ENCODE measurements at places on chromosomes 12 and 14. TPM values are rescaled to one million over a fixed set of nuclear protein-coding genes. Genes with fewer than 3 reads are reported as not detected.

DNA sequence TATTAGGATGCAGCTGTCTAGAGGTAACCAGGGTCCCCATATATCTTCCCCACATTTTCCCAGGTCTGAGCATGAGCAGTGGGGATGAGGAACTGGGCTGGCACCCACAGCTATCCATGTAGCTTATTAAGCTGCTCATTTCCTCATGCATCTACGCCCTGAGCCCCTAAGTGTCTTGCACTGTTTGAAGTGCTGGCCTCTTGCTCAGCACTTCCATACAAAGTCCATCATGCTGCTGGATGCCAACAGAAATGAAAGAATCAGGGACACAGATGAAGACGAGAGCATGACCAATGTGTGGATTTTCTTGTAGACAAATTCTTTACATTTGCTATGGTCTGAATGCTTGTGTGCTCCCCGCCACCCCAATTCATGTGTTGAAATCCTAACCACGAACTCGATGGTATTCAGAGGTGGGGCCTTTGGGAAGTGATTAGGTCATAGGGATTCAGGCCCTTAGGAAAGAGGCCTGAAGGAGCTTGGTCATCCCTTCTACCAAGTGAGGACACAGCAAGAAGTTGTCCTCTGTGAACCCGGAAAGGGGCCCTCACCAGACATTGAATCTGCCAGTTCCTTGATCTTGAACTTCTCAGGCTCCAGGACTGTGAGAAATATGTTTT is 54.5 kb downstream of the C12orf75 start:
- DNase-seq = no peak

- no peak for DNase-seq
Measured at GRCh38 chr12:69131077-69131476, 108.3 kb upstream of the CPSF6 start.

DNA sequence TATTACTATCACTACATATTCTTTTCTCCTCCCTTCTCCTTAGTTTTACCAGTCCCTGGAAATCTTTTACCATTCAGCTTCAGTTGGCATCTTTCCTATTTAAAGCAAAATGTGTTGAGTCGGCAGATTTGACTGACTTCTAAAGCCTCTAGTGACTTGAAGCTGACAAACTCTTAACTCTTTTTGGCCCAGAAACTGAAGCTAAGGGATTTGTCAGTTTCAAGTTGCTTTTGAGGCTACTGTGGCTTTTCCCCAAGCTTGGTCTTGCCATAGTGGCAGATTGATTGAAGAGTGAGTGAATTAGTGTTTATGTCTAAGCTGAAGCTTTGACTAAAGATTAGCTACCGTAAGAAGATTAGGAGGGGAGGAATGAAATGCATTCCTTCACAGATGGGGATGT is 104.0 kb downstream of the ETNK1 start:
- no peak for DNase-seq

GRCh38 chr14:26163761-26164160 is 434.1 kb downstream of the NOVA1 start:
- no peak for DNase-seq

GRCh38 chr14:23454445-23454856 is 15.1 kb upstream of the NGDN start:
- no peak for DNase-seq

DNA sequence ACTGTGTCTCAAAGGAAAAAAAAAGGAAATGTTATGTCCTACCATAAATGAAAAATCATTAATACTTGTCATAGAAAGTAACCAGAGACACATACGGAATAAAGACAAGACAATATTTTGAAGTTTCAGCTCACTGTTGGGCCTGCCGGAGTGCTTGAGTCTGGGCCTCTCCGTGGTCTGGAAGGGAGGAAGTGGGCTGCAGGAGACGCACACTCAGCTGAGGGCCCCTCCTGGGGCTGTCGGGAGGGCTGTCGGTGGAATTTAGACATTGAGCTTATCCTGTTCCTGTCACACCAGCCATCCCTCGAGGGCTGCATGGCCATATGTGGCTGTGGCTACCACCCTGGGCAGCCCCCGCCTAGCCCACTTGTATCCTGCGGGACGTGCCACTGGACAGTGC is 80.6 kb downstream of the DDX51 start:
- no peak for DNase-seq

- DNase-seq = peak; percentile 52
Measured at GRCh38 chr12:57604454-57604991, at the start of gene DTX3. DTX3 (plus strand) TSS chr12:57604824; CDS start chr12:57606518, 1,694 bp downstream.

- DNase-seq = peak; percentile 13
Measured at GRCh38 chr14:25518364-25518763, 468.4 kb upstream of the STXBP6 start.

GRCh38 chr12:79388011-79388410 is 302.8 kb downstream of the PAWR start:
- DNase-seq = no peak

DNA sequence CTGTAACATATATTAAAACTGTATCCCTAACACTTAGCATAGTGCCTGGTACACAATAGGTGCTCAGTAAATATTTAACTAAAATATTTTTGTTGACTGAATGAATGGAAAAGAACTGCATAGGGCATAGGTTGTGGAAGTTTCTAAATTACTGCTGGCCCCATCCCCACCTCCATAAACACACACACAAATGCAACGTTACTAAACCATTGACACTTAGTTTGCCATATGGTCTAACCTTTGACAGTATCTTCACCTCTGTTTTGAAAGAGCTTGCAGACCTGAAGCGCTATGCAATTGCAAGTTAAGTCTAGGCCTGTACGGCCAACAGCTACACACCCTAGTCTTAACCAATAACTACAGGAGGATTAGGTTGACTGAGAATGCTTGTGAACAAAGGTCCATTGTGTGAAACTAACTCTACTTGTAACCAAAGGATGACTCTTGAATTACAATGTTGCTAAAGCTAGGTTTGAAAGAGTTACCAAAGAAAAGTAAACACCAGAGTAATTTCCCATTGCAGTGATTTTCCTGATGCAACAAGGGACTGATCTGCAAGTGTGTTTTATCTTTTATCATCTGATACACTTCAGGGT is 924 bp upstream of the MANSC1 start:
- no peak for DNase-seq

GRCh38 chr14:33612197-33612505 is 338.7 kb downstream of the EGLN3 start:
- DNase-seq = no peak

GRCh38 chr14:43898687-43899086 is 608.4 kb downstream of the FSCB start:
- DNase-seq = no peak

DNA sequence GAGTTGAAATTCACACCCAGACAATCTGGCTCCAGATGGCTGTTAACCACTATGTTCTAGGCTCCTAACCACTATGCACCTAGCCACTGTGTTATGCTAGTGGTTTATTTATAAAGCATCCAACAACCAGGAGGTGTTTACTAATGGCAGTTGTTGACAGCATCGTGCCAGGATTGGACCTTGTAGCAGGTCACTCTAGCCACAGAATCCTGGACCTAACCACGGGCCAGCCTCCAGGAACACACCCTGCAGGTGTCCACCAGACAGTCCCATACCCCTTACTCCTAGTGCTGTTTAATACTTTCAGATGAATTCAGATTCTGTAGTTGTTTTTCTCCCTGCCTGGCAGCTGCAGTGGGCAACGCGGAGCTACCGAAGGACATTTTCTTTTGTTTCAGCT is 109.4 kb upstream of the MYL2 start:
- no peak for DNase-seq

DNA sequence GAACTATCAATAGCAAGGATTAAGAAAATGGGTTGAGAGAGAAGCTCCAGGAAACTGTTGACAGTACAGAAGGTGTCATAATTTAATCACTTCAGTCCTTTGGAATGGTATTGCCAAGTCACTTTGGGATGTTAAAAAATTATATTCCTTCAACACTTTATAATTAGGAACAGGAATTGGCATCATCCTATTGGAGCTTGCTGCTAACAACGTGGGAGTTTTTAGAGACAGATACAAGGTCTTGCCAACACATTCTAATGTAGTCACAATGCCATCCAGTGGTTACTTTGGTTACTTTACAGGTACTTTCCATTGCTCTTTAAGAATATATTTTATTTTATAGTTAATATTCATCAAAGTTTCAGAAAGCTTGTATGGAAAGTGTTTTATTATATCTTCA is 310.1 kb downstream of the SYT1 start:
- DNase-seq = no peak

- no peak for DNase-seq
Measured at GRCh38 chr12:24770821-24771220, 178.1 kb downstream of the BCAT1 start.

DNA sequence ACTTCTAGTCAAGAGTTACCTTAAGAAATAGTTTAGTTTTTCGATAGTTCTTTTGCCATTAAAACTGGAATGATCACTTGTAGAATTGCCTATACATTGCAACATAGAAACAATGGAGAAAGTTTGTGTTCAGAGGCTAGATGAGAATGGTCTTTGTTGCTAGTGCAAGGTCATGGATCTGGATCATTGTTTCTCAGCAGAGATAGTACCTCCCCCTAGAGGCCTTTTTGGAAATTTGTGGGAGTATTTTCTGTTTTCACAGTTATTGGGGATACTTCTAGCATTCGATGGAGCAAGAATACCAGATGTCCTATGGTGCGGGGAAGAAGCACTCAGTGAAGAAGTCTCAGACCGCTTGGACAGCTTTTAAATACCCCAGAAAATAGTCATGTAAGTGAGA is 138.8 kb upstream of the HMGA2 start:
- no peak for DNase-seq

- DNase-seq = no peak
Measured at GRCh38 chr12:42730291-42730690, 140.7 kb upstream of the PRICKLE1 start.

GRCh38 chr12:67220065-67220464 is 49.1 kb upstream of the CAND1 start:
- DNase-seq = peak; percentile 28

- no peak for DNase-seq
Measured at GRCh38 chr14:67360470-67361206, 510 bp downstream of the EIF2S1 start.

- DNase-seq = no peak
Measured at GRCh38 chr14:81980601-81981306, 447.1 kb upstream of the SEL1L start.

DNA sequence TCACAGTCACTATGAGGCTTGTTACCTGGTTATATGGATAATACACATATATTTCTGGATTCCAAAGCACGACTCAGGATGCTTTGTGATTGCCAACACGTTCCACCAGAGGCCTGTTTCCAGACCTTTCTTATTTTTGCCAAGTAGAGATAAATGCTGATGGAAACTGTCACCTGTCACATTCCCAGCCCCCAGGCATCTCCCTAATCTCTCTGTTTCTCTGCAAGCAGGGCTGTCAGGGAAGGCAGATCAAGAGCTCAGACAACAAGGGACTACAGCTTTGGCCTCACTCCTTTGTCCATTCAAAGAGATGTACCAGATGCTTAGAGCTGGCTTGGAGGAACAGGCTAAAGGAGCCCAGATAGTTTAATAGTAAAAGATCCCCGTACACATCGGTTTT is 21.8 kb upstream of the DDHD1 start:
- DNase-seq = no peak

GRCh38 chr12:112344220-112344619 is 38.0 kb downstream of the HECTD4 start:
- no peak for DNase-seq

GRCh38 chr12:93145086-93145485 is 216.0 kb upstream of the EEA1 start:
- DNase-seq = no peak

GRCh38 chr12:111445726-111446581 is 40.2 kb downstream of the SH2B3 start:
- peak; percentile 64 for DNase-seq

DNA sequence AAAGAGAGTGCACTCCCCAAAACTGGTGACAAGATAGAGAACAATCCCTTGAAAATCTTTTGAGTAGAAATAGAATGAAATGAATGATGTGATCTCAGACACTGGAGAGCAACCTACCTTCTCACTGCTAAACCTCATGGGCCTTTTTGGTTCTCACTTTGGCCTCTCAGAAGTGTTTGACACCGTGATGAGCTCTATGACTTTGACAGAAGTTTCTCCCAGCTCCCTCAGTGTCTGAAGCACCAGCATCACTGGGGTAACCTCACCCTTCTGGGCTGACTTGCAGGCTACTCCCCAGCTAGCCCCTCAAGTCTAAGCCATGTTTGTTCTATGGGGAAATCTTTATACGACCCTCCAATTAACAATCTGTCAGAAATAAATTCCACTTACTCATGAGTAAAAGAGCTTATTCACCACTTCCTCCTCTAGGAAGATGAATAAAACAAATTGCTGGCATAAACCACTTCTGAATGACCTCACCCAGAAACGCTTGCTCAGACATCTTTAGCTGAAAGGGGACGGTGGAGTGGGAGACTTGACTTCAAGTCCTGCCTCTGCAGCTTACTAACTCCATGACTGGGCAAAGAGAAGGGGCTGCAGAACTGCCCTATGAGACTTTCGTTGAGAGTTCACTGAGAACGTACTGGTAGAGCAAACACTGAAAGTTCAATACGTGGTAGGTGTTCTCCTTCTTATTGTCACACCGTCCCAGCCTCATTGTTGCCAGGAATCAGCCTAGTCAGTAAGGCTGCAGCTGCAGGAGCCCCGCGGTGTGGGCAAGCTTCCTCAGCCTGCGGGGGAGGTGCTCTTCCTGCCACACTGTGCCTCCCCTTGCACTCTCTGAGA is 46.5 kb downstream of the ST8SIA1 start:
- DNase-seq = peak; percentile 26

GRCh38 chr14:51650716-51651387 is 858 bp upstream of the FRMD6 start:
- peak; percentile 21 for DNase-seq

DNA sequence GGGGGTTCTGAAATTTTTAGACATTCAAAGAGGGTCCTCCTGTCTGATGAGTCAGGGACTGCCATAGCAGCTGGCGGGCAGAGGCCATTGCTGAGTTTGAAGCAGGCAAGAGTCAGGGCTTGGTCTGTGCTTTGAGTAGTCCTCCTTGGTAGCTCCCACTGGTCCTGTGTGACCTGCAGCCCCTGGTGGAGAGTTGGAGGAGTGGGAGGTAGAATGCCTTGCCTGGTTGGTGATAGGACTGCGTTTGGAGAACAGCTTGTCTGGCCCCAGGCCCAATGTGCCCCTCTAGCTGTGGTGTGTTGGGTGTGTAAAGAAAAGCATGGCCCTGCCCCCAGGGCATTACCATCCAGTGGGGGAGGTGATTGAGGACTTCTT is 116.7 kb downstream of the BEGAIN start:
- DNase-seq = no peak

DNA sequence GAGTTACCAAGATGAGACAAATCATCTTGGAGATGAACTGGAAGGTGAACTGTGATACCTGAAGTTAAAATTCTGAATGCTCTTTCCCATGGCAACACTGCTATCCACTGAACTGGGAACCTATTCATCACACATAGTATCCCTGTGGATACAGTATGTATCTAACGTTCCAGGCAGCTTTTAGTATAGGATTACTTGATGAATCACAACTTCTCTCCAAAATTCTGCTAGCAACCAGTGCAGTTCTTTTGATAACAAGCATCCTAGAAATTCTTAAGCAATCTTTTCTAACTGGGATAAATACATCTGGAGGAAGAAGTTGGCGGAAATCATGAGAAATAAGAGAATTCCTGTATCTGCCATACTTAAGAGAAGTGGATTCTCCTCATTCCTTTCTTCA is 66.4 kb downstream of the PAWR start:
- no peak for DNase-seq

Gene FLRT2
- 9.4 TPM for total RNA-seq

Gene DPY19L2
- 3.4 TPM for total RNA-seq

Gene LMO3
- 22.2 TPM for total RNA-seq

Gene KCNMB4
- 23.3 TPM for total RNA-seq

Gene SGPP1
- total RNA-seq = 8.5 TPM

Gene OGFOD2
- total RNA-seq = 17.3 TPM

Gene MUCL1
- total RNA-seq = not detected

Gene DBX2
- total RNA-seq = 0.27 TPM

Gene HOXC9
- total RNA-seq = not detected

Gene FAM181A
- total RNA-seq = not detected

Gene ITPK1
- total RNA-seq = 121 TPM

Gene ABHD4
- total RNA-seq = 33.9 TPM

Data from WTC11 (cell line).